ENCODE measurements at places on chromosomes 11 and 22.

GRCh38 chr11:122105044-122105758 is 10.8 kb downstream of the BLID start:
- DNase-seq = no peak

DNA sequence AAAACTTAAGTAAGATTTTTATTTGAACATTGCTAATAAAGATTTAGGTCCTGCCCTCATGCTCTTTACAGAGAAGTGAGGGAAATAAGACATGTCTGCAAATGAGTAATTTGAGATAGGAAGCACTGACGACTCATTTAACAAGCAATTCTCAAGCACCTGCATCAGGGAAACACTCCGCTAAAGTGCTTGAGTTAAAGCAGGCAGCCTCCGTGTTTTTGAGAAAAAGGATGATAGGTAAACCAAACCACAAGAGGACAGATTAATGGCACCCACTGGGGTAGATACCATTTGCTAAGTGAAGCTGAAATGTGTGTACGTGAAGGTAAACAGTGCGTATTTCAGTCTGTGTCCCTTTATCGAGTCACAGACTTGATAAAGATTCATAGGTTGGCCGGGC is 184.6 kb upstream of the CARD18 start:
- no peak for DNase-seq

GRCh38 chr22:37740455-37741311 is 43.8 kb downstream of the TRIOBP start:
- no peak for DNase-seq

GRCh38 chr11:61173456-61173855 is 12.2 kb upstream of the VPS37C start:
- no peak for DNase-seq

DNA sequence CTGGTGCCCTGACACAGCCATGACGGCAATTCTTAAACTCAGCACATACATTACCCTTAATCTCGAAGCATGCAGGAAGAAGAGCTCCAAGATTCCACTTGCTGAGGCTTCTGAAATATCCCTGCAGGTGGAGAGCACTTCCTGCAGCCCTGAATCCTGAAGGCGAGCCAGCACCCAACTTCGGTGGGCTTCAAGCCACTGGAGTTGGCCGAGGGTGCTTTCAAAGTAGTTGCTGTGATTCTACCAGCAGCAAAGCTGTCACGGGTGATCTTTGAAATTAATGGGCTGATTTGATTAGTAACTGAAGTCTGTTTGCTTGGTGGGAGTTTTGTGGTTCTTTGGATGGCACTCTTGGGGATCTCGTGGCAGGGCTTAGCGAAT is 9.0 kb upstream of the FTH1 start:
- DNase-seq = no peak

- DNase-seq = no peak
Measured at GRCh38 chr11:105156720-105157119, 17.2 kb upstream of the CARD18 start.

DNA sequence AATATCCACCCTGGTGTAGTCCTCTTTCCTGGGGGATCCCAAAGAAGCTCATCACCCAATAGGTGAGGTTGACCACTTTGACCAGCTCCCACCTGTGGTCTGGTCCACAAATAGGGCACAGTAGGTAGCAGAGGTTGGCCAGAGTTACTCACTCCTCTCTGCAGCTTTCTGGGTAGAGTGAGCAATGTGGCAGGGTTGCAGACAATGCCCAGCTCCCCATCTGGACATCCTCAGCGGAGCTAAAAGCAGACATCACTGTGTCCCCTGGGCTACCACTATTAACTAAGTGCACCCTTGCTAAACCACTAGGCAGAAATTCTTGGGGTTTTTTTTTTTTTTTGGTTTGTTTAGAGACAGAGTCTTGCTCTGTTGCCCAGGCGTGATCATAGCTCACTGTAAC is 48.4 kb upstream of the TP53I11 start:
- DNase-seq = no peak

- DNase-seq = no peak
Measured at GRCh38 chr22:47202819-47203553, 440.5 kb downstream of the TBC1D22A start.

DNA sequence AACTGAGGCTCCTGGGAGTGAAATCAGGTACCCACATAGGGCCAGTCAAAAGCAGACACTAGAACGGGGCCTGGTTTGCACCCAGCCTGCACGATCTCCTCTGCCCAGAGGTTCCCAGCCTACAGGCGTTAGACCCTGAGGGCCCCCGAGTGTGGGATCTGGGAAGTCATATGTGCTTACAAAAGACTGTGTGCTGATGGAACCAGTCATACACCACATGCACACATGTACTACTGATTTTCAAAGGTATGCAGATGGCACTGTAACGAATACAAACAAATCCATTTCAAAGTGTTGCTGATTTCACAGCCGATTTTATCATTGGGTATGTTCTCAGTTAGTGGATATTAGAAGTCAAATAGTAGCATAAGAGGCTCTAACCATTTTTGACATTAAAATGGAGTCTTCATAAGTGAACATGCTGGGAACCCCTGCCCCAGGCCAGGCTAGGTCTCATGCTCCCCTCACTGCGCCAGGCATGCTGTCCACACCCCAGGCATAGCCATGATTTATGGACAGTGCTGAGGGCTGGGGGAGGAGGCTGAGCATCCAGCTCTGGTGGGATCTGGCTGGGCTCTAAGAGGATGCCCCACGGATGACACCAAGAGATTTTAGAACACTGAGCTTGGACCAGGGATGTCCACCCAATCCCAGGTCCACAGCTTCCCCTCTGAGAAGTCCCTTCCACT is 38.6 kb upstream of the LRRC32 start:
- no peak for DNase-seq

DNA sequence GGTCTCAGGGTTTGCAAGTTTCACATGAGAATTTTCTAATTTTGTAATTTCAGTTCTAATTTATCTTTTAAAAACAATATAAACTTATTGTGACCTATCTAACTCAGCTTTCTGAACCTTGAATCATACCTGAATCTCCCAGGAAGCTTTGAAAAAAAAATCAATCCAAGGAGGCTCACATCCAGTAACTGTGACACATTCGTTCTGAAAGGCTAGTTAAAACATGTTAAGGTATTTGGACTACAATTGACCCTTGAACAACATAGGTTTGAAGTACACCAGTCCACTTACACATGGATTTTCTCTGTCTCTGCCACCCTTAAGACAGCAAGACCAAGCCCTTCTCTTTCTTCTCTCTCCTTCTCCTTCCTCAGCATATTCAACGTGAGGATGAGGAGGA is 40.0 kb downstream of the DDI1 start:
- no peak for DNase-seq

DNA sequence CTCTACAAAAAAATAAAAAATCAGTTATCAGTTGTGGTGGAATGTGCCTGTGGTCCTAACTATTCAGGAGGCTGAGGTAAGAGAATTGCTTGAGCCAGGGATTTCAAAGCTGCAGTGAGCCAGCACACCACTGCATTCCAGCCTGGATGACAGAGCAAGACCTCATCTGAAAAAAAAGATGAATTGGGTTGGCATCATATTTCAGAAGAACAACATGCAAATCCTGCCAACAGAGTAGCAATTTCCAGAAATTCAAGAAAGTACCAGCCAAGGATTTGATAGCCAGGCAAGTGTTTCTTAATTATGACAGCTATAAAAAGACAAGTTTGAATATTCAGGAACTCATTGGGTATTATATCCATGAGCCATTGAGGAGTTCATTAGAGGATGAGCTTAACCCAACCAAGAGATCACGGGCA is 75.2 kb downstream of the USP47 start:
- no peak for DNase-seq

DNA sequence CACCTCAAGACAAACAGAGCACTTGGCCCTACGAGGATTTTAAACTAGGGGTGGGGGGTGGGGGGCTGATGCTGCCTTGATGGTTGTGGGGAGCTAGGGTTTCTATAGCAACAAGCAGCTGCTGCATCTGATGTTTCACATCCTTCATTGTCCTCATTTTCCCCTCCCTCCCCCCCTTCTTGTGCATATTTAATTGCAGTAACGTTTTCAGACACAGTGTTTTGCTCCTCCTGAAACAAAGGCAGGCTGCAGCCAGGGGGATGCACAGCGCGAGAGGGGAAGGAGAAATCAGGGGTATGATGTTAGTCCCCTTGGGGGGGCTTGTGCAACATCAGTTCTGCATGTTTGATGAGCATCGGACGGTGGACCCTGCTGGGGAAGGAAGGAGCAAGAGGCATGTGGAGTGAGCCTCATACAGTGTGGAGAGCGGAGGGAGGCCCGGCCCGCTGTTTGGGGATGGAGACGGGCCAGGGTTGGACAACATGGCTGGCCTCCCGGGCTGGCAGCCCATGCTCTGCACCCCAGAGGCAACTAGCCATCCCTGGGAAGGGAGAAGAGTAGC is 208.3 kb downstream of the CEP164 start:
- DNase-seq = no peak

GRCh38 chr11:34158661-34159060 is 53.2 kb downstream of the NAT10 start:
- DNase-seq = no peak

GRCh38 chr11:16402654-16403447 is 46.5 kb upstream of the SOX6 start:
- no peak for DNase-seq

GRCh38 chr11:17535488-17535887 is 8.7 kb downstream of the USH1C start:
- DNase-seq = no peak

Data from effector memory CD8-positive, alpha-beta T cell (primary cell).